ENCODE measurements at places on chromosomes 2 and 18.
A peak's percentile ranks its signal among the peaks of the same experiment; 100 is the strongest.

DNA sequence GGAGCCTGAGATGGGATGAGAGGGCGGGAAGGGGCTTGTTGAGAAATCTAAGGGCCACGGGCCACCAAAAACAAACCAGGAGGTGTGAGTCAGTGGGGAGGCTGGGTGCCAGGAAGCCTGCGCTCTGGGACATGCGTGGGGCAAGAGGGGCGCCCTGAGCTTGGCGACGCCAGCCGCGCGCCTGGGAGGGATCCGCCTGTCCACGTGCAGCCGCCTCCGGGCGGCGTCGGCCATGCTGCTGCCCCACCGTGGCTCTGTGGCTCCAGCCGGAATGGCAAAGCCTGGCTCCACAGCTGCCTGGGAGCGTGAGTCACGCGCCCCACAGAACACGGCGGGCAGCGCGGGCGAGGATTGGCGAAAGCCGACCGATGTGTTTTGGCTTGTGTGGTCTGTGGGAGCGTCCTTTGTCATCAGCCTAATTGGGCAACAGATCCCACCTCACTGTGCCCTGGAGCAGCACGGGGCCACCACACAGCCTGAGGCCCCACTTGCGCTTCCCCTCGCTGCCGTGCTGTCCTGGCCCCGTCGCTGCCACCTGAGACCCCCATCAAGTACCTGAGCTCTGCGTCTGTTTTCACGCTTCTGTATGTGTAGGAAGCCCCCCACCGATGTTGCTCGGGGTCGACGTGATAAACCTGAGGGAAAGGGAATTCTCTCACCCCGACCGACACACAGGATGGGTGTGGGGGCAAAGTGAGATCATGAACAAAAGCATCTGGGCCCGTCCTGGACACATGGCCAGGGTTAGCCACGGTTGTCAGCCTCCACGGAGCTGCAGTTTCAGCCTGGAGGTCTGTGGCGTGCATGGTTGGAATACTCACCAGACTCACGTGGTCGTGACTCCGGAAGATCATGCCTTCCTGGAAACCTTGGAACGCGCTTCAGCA, 80.5 kb downstream of the NFATC1 start:
- DNase-seq: no peak

- DNase-seq: no peak
Measured at GRCh38 chr2:233400961-233401360, 46.7 kb downstream of the DGKD start.

DNA sequence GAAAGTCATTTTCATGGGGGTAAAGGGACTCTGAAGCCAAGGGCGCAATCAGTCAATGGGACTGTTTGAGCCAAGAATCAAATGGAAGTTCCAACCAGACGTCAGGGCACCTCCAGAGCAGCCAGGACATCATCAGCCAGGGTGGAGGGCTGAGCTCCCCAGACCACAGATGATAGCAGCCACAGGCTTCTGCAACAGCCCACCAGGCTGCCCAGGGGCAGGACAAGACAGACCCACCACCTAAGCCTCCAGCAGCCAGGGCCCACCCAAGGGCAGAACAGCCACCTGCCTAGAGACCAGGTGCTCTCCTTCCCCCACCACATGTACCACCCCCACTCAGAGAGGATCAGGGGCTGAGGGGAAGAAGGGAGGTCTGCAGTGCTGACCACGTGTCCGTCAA, 53.8 kb upstream of the SLC66A3 start:
- no peak for DNase-seq

GRCh38 chr2:232325324-232326273, 53.0 kb upstream of the ALPP start:
- DNase-seq: peak; percentile 84

- no peak for DNase-seq
Measured at GRCh38 chr2:71419145-71419544, 34.2 kb upstream of the DYSF start.

DNA sequence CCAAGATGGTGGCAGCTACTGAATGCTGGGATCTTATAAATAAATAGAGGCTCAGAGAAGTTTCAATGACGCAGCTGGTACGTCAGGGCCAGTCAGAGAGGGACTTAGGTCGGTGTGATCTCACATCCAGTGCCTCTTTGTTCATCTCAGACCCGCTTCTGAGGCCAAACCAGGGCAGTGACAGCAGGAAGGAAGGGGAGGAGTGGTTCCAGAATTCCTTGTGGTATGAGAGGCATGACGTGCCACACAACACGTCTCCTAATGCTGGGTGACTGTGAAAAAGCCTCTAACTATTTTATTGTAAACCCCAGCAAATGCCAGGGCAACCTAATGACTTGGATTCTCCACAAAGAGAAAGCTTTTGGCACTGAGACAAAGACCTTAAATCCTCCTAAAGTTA, 423.3 kb downstream of the LPIN1 start:
- no peak for DNase-seq

- no peak for DNase-seq
Measured at GRCh38 chr2:110766291-110766690, 33.9 kb downstream of the ACOXL start.

- no peak for DNase-seq
Measured at GRCh38 chr2:141386168-141386567, 744.6 kb downstream of the LRP1B start.

- DNase-seq: no peak
Measured at GRCh38 chr2:110861616-110862260, 129.4 kb downstream of the ACOXL start.

DNA sequence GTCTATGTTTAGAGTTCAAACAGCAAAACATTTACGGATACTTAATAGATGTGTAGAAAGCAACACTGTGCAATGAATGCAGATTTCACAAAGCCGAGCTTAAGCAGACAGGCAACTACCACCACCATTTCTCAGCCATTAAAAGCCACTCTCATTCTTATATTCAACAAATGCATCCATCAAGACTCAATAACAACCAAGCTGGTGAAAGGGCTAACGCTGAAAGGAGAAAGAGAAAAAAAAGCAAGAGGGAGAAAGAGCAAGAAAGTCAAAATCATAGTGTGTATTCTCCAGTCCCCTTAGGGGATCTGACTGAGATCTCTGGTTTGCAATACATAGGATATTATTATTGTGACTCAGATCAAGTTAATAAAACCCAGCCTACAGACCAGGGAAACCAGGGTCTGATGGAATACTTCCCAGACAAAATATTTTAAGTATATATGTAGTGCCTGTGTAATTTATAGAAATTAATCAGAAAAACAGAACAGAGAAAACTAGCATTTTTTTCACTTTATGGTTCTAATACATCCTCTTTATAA, 14.1 kb downstream of the SATB2 start:
- no peak for DNase-seq

DNA sequence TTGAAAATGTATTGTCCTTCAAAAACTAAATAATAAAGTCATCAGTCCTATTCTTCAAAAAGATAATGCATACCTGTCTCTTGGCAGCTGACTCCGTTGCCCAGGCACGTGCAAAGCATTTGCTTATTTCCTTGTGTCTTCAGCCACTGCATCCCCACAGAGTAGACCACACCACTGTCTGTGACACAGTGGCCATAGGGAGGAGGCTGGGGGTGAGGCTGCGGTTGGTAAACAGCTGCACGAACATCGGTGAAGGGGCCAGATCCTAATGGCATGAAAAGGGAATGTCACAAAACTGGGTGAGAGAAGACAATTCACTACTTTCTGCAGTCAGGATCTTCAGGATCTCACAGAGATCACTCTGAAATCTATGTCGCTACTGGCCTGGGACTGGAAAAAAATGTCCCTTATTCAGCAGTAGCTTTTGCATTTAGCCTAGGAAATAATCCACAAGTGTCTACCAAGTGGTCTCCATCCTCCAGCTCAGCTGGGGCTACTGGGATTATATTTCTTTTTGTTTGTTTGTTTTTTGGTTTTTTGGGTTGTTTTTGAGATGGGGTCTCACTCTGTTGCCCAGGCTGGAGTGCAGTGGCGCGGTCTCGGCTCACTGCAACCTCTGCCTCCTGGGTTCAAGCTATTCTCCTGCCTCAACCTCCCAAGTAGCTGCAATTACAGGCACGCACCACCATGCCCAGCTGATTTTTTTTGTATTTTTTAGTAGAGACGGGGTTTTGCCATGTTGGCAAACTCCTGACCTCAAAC, 10.7 kb downstream of the FN1 start:
- DNase-seq: no peak
